AG09309 (cell line): ENCODE measurements at places on chromosomes 6 and 20.

- DNase-seq: no peak
Measured at GRCh38 chr6:53692172-53692571, 26.6 kb upstream of the KLHL31 start.

GRCh38 chr20:3173610-3174441 lies 477 bp upstream of the LZTS3 start:
- DNase-seq: no peak

GRCh38 chr6:154534531-154534930 lies 24.0 kb upstream of the CNKSR3 start:
- no peak for DNase-seq

DNA sequence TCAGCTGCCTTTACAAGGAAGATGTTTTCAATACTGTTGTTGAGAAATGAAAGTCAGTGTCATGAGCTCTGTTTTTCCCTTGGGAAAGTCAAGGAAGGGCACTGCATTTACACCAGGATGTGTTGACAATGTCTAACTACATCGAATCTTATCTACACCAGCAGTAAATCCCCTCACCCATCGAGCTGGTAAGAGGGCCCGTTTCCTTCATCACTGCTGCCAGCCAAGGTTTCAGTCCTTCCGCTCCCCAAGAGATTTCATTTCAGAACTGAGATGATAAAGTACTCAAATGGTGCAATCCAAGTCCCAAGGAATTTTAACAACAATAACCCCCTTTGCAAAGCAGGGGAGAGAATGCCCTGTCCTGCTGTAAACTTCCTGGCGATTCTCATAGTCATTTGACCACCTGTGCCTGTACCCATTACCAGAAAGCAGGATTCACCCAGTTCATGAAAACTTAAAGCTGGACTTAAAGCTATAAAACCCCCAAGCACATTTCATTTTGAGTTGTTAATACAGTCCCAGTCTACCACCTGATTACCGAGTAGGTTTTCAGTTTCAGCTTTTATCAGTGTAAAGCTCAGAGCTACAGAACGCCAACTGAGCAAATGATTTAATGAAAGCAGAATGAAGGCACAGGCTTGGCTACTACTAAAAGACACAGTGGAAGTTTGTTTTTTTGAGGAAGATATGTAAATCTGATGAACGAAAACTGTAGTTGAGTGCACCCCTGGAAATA lies 122.5 kb upstream of the TAB2 start:
- DNase-seq: no peak

DNA sequence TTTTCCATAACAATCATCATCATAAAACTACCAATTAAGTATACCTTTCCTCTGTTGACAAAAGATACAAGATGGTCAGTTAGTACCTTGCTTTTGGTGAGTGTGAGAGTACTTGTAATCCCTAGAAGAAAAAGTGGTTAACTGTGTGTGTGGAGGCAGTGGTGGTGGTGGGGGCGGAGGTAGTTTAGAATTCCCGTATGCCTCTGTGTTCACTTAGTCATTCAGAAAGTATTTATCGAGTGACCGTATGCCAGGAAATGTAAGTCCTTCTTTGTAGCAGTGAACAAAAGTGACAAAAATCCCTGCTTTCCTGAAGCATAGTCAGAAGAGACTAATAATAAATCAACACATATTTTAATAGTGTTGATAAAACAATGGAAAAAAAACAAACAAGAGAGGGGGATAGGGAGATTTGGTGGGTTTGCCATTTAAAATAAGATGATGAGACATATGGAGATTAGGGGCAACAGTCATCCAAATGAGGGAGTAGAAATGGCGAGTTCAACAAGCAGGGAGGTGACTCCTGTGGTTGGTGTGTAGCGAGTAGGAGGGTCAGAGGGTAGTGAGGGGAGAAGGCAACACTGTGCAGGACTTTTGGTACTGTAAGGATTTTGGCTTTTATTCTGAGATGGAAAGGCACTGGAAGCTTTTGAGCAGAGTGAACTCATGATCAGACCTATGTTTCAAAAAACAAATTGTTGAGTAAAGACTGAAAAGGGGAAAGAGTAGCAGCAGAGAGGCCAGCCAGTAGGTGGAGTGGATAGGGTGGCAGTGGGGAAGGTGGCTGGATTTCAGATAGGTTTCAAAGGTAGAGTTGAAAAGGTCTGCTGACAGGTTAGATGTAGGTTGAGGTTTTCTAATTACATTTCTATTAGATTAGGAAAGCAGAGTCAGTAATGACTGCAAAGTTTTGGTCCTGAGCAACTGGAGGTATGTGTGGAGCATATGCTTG lies 40.3 kb upstream of the SIM1 start:
- peak; percentile 62 for DNase-seq

DNA sequence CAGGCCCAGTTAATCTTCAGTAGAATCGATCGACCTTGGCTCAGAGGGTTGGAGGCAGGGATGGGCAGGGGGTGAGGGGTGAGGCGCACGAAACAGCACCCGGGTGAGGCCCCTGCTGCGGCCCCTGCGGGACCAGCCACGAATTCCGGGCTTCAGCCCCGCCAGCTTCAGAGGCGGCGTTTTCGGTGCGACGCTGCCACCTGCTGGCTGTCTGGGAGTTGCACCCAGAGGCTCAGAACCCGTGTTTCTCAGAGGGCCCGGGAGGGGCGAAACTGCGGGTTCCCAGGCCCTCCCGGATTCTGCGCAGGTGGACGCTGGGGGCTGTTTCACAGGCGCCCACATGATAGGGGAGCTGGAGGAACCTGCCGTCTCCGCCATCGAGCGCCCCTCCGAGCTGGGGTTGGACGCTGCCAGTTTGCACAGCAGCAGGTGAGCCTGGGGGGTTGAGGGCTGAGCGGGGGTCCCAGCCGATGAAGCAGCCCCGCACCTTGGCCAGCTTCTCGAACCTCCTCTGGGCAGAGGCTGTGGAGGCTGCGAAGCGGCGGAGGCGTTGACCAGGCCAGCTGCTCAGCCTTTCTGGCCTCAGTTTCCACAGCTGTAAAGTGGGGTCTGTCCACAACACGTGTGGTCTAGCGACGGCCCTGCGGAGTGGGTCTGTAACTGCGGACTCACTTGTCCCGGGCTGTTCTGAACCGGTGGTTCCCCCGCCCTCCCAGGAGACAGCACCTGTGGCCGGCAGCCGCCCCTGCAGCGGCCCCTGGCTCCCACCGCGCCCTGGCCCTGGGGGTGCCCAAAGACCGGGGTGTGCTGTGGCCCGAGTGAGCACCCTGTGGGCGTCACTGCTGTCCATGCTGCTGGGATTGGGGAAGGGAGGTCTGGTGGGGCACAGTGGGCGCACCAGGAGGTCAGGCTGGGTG lies 2.5 kb upstream of the BHLHE23 start:
- DNase-seq: no peak

DNA sequence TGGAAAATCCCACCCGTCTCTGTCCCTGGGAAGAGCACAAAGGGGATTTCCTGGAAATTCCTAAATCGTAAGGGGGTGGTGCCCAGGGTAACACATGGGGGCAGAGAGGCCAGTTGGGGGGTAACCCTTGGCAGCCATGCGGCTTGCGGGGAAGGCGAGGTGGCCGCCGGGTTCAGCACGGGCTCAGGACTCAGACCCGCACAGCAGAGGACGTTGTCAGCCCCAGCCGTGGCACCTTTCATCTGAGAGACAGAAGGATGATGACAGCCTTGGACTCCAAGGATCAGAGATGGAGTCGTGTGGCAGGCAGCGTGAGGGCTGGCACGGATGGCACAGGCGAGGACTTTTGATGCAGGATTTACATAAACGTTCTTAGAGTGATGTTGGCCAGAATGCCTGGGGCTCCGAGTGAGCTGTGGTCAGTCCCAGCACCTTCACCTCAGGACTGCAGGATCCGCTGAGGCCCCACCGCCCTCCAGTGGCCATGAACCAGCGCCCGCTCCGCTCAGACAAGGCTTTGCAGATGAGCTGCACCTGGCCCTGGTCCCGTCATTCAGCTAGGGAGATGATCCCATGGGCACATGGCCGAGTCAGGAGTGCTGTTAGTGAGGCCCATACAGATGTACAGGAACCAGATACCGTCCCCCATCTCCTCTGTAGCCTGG lies 190.3 kb downstream of the TAF4 start:
- DNase-seq: no peak

GRCh38 chr20:31901615-31902014 lies 31.2 kb downstream of the TTLL9 start:
- DNase-seq: no peak

- no peak for DNase-seq
Measured at GRCh38 chr6:136361787-136362186, 72.1 kb upstream of the BCLAF1 start.

- no peak for DNase-seq
Measured at GRCh38 chr6:102204351-102204750, 810.8 kb downstream of the GRIK2 start.
